Stimulated activated CD8-positive, alpha-beta memory T cell treated with anti-CD3 and anti-CD28 coated beads, Interleukin-15, amount 100 ng/mL, for 24 hours (primary cell): ENCODE measurements at places on chromosomes 12 and 14.
A peak's percentile ranks its signal among the peaks of the same experiment; 100 is the strongest.

DNA sequence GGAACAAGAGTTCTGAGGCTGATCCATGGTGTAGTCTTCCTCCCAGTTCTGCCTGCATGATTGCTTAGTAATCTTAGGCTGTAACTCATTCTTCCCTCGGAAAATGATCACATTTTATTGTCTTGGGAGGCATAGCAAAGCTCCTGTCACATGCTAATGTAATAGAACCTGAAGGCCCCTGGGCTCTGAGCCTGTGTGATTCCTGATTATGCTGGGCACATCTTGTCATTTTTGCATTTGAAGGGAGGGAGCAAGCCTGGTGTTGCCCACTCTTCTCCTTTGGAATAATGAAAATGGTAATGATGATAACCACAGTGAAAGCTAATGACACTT, 215.4 kb downstream of the MSRB3 start:
- no peak for DNase-seq

GRCh38 chr14:90632871-90633270, 183.4 kb downstream of the TTC7B start:
- DNase-seq = no peak

GRCh38 chr14:105343194-105343593, 28.6 kb downstream of the PACS2 start:
- DNase-seq = no peak

- DNase-seq = no peak
These were observed 129.2 kb upstream of the EVL start for GRCh38 chr14:99936056-99936455.

- DNase-seq = no peak
These were observed 542.9 kb upstream of the FLRT2 start for GRCh38 chr14:84987042-84987441.

GRCh38 chr14:31080484-31080883, 54.3 kb upstream of the STRN3 start:
- no peak for DNase-seq

DNA sequence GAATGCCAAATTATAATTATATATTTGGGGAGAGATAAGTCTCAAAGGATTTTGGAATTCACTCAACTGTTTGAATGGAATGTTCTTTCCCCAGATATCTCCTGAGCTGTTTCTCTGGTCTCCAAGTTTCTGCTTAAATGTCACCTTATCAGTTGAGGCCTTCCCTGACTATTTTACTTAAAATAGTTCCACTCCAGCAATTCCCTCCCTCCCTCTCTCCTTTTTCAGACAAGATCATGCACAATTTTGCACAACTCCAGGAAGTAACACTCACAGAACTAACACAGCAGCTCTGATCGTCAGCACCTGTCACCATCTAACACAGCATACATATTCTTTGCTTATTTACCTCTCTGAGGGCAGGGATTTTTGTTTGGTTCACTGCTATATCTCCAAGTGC, 12.5 kb downstream of the BTG1 start:
- DNase-seq = no peak

GRCh38 chr12:78483767-78484315, 380.7 kb upstream of the SYT1 start:
- DNase-seq = no peak

DNA sequence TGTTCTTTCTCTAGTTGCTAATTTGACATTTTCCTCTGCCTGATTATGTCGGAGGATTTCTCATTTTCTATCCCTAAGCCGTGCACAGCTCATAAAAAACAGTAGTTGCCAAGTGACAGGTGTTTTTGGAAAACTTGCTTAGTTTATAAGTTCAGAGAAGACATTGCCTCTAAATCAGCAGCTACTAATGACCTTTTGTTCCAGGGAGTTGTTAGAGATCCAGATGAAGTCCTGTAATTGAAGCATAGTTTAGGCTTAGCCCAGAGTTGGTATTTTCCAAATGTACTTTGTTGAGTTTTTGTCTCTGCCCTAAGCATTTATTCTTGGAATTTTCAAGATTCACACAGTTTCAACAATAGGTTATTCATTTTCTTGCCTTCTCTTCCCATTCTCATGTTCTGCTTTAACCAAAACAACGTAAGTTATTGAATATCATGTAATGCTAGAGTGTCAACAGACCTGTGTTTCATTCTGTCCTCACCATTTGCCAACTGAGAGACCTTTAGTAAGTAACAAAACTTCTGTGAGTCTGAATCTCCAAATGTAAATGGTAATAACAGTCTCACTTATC, 110.0 kb upstream of the SLCO1C1 start:
- no peak for DNase-seq

GRCh38 chr14:77613201-77613600, 3.2 kb downstream of the SPTLC2 start:
- no peak for DNase-seq

GRCh38 chr14:79093531-79093930, 923.4 kb downstream of the NRXN3 start:
- no peak for DNase-seq

GRCh38 chr12:92571844-92572543, 130.8 kb upstream of the PLEKHG7 start:
- no peak for DNase-seq

DNA sequence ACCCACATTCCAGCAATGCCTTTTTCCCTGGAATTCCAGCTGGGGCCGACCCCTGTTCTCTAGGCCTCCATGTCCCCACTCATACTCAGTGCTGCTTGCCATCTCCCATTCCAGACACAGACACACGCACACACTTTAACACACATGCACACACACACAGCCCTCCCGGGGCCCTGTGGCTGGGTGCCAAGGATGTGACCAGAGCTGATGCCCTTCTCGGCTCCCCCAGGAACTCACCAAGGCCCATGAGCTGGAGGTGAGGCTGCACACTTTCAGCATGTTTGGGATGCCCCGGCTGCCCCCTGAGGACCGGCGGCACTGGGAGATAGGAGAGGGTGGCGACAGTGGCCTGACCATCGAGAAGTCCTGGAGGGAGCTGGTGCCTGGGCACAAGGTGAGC, 4.3 kb downstream of the PLEKHG6 start:
- no peak for DNase-seq

DNA sequence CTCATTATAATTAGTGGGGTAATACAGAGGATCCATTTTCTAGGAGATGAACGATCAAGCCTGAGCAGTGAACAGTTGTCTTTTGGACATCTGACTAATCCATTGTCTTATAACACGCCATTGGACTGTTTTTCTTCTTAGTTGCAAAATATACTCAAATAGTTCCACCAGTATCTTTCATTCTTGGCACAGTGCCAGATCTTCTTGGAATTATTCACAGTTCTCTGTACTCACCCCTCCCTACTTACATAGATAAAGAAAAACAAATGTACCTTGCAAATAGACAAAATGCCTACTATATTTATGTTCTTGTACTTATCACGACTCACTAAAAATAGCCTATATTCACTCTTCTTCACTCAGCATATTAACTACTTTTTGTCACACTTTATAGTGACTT, 3.8 kb downstream of the CBLN3 start:
- DNase-seq = no peak

DNA sequence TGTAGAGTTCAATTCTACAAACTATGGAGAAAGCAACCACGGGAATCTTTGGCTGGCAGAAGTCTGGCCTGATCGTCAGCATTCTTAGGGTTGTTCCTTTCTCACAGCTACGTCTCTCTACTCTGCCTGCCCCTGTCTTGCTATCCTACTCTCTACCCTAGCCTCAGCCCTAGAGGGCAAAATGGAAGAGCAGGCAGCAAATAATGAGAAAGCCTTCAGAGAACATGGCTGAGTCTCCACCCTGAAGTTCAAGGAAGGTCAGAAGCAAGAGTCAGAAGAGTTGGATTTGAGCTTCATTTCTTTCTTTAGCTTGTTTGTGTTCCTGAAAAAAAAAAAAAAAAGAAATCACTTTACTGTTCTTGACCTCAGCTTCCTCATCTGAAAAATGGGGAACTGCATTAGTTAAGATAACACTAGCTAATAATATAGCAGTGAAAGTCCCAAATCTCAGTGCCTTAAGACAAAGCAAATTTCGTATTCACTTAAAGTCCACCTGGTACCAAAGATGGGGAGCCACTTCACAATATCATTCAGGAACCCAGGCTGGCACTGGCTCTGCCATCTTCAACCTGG, 50.2 kb upstream of the CCND2 start:
- no peak for DNase-seq

- DNase-seq = no peak
These were observed 948.4 kb upstream of the ATXN7L3B start for GRCh38 chr12:73589220-73589619.

DNA sequence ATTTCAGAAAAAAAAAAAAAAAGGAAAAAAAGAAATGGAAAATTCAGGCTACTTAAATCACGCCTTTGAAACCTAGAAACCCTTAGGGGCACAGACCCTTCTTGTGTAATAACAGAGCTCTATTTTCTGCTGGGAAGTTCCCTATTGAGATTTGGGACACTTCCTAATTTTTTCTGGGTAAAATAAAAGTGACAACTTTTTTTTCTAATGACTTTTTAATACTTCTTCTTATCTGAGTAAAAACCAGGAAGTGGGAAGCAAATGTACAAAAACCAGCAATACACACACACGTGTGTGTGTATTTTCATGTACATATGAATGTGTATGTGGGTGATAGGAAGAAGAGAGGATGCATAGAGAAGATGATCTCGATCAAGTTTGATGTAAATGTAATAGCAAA, 35.8 kb downstream of the ETV6 start:
- DNase-seq = no peak

- no peak for DNase-seq
These were observed 5.6 kb downstream of the FBXO33 start for GRCh38 chr14:39426605-39427004.

GRCh38 chr12:107397890-107398500, 287.6 kb upstream of the PWP1 start:
- no peak for DNase-seq

GRCh38 chr12:132761032-132761920, at the start of gene ANKLE2:
Gene ANKLE2, minus strand, starts transcription at chr12:132761832. Its CDS starts 34 bp downstream, at chr12:132761798.
- peak; percentile 23 for DNase-seq

- DNase-seq = no peak
These were observed 363.1 kb downstream of the EGLN3 start for GRCh38 chr14:33587791-33588190.

DNA sequence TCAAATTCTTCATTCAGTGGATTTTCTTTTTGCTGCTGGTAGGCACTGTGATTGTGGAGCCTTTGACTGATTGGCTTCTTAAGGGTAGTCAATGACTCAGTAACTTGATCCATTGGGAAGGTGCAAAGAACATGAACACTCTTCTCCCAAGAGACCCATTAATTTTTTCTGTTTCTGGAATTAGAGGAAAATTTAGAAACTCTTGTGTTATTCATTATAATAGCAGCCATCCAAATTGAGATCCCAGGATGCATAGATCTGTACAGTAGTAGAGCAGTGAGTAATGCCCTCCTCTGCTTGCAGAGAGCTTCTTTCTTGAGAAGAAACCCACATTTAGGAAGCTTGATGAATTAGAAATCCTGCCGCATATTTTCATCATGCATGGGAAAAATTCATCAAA, 63.9 kb downstream of the MYRFL start:
- DNase-seq = no peak

DNA sequence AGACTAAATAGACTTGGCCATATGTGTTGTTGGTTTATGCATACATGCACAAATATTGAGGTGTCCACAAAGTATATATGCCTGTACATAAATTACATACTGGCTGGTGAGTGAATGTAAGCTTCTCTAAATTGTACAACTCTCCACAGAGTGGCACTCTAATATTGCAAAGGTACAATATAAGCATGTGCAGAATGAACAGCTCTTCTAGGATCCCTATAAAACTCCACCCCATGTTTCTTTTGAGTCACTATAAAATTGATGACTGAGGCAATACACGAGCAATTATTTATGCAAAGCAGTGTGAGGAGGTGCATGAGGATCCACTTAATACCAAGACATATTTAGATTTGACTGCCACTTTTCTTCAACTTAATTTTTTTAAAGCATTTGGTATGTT, 172.2 kb downstream of the NAV3 start:
- no peak for DNase-seq

DNA sequence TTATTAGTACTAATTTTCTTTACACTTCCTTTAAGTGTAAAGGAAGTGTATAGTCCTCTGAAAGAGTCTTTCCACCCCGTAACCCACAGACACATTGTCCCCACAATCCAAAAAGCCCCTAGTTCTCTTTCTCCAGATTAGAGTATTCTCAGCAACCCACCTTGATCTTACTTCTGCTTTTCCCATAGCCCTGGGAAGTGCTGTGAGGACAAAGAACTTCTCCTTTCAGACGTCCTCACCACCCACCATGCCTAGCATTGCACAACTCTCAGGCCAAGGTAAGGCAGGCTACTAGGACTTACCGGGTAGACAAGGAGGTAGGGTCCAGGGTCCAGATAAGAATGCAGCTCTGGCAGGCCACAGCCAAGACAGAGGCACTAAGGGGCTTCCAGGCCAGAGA, 7.4 kb downstream of the AAAS start:
- DNase-seq = no peak

DNA sequence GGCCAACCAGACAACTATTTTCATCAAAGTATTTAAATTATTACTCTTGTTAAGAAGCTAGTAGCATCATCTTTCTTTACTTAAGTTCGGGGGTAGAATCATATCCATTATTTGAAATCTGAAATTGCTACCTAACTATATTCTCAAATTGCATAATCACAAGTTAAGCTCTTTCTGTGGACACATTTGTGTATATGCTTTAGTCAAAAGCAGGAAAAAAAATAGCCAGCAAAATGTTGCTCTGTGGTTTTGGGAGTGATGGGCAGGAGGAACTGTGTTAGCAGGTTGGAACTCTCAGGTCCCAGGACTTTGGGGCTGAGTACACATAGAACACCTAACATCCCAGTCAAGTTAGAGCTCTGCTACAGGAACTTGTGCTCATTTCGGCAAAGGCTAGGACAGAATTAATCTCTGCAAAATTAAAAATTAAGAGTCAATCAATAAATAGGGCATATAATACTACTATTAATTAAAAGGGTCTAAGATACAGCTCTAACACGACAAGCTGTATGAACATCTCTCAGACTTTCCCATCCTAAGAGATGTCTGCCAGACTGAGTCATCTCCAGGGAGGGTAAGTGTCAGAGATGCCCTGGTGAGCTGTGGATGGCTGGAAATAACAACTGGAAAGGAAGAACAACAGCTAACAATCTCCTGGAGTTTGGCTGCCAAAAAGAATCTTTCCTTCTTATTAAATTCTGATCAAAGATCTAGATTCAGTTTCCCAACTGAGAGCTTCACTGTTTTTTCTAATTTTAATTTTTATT, 203.5 kb upstream of the GZMB start:
- DNase-seq = no peak

- no peak for DNase-seq
These were observed 74.5 kb downstream of the ETV6 start for GRCh38 chr12:11723993-11724392.

GRCh38 chr12:14995583-14996425, 23.0 kb downstream of the PDE6H start:
- no peak for DNase-seq
